Renal cortical epithelial cell (primary cell): ENCODE measurements at places on chromosomes 13 and 19. TPM values are rescaled to one million over a fixed set of nuclear protein-coding genes. Genes with fewer than 3 reads are reported as not detected.

Gene PLVAP
- total RNA-seq, result 0.10 and 0.52 TPM in 2 replicates

Gene TSKS
- not detected in 2 replicates for total RNA-seq

Gene TMEM145
- not detected in 2 replicates for total RNA-seq

DNA sequence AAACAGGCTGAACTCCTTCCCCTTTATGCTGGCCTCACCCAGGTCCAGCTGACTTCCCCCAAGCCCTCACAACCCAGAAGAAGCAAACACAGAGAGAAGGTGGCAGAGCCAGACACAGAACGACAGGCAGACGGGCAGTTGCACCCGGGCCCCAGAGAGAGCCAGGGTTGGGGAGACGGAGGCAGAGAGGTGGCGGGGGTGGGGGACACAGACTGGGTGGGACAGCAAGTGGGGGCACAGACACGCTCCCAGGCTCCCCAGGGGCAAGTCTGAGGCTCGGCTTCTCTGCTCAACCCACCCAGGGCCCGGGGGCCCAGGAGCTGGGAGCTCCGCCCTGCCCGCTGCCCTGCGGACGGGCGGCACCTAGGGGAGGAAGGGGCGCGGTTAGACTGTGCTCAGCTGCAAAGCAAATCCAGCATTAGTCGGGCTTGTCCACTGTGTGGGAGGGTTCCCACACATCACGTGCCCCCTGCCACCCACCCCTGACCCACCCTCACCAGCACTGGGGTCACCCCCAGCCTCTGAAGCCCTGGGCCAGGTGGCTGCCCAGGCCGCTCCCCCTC, 31.3 kb upstream of the ASF1B start:
- DNase-seq, result no peak

- no peak for DNase-seq
These were observed 26.3 kb upstream of the ZNF83 start for GRCh38 chr19:52664461-52664860.

- no peak for DNase-seq
These were observed at the start of gene FFAR3 for GRCh38 chr19:35357867-35358573. FFAR3 (plus strand) TSS chr19:35358460; CDS start chr19:35358891, 431 bp downstream.

DNA sequence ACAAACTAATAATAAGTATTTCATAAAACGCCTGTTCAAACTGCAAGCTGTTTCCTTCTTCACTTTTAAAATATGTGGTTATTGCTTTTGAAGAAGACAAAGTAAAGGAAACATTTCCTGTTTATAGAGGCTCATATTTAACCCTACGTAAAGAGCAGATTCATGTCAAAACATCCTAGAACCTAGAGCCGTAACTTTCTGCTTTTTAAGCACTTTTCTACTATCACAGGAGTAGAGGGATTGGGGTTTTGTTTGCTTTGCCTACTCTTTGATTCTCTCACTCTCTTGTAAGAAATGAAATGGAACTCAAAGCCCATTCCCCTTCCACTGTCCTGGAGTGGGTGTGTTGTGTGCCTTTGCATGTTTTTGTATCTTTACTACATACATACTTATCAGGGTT, 54.0 kb upstream of the GPR183 start:
- DNase-seq, result no peak
